ENCODE measurements at places on chromosomes 3 and 15.

GRCh38 chr3:123449997-123450604 is 1.2 kb upstream of the ADCY5 start:
- DNase-seq: peak; percentile 70

GRCh38 chr3:108489776-108490175 is 20.6 kb downstream of the MYH15 start:
- peak; percentile 77 for DNase-seq

- DNase-seq: peak; percentile 50
Measured at GRCh38 chr15:29364426-29365078, 94.9 kb upstream of the NSMCE3 start.

DNA sequence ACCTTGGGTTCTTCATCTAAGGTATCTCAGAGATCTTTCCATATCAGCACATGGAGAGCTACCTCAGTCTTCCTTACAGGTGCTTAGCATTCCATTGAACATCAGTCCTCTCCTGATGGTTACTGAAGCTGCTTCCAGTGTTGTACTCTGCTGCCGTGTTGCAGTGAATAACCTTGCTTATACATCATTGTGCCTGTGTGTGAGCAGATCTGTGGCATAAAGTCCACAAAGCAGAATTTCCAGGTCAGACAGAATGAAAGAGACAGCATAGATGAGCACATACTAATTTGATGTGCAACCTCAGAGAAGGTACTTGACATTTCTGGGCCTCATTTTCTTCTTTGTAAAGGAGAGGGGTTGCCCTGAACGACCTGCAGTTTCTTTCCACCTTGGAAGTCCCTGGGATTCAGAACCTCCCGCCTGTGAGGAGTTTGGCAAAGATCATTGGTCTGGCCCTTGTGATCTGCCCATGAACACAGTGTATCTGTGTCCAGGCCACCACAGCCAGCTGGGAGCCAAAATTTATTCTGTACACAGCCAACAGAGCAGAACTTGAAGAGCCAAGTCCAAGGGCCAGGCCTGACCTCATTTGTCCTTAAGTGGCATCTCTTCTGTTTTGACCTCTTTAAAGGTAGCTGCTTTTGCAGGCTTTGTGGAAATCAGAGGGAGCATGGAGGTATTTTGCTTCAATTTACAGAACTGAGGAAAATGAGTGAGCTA is 57.2 kb upstream of the SLC7A14 start:
- no peak for DNase-seq

DNA sequence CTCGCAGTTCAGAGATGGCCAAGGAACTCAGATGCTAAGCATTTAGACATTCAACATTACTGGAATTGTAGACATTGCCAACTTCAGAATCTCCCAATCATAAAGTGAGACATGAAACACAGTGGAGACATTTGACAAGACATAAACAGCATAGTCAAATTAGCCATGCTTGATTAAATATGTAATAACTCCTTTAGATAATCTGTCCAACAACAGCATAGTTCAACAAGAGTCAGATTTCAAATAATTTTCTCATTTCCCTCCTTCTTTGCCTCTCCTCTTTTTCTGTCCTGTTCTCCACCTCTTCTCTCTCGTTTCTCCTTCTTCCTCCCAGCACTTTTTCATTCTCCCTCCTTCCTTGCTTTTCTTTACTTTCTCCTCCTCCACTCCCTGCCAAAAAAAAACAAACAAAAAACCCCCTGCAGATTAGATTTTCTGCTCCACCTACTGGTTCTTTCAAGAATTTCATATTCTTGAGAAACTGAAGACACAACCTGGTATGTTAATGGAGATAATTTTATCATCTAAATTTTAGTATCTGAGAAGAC is 20.2 kb downstream of the CPOX start:
- peak; percentile 57 for DNase-seq

DNA sequence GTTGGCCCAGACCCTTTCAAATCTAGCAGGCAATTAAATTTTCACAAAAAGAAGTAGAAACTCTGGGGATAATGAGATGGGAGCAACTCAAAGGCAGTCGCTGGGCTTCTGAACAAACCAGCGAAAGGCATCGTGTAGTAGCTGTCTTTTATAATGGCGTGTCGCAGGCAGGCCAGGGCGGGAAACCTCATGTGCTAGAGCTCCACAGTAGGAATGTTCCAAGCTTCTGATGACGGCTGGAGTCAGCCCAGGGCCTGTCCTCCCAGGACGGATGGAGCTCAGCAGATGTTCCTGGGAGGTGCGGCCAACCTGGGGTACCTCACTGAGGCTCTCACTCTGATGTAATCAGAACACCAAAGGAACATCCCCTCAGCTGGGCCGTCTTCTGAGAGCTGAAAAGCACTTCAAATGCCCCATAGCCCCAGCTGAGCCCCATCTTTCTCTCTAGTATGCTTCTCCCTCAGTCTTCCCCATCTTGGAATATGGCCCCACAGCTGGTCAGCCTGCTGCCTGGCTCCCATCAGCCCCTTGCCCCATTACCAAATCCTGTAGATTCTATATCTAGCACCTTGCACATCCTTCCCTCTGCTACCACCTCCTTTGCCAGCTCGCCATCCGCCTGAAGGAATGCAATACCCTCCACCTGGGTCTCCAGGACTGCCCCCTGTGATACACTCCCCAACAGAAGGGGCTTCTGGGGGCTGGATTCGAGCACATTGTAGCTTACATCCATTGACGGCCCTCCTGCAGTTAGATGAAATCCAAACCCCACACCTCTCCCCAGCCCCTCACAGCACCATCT is 54.9 kb upstream of the ATP2B2 start:
- no peak for DNase-seq

DNA sequence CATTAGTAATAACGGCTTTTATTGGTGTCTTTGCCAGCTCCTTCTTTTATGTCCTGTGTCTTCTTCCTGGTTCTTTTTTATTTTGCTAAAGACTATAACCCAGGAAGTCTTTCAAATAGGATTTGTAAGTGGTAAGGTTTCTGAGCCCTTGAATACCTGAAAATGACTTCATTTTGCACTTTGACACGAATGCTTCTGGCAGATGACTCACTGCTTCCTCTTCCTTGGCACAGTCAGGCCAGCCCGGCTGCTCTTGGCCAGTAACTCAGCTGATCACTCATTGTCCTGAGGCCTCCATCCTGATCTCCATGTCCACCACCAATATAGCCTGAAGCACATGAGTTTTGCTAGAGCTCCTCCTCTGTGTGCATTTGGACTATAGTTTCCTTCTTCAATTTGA is 48.7 kb upstream of the NR2E3 start:
- DNase-seq: peak; percentile 80

DNA sequence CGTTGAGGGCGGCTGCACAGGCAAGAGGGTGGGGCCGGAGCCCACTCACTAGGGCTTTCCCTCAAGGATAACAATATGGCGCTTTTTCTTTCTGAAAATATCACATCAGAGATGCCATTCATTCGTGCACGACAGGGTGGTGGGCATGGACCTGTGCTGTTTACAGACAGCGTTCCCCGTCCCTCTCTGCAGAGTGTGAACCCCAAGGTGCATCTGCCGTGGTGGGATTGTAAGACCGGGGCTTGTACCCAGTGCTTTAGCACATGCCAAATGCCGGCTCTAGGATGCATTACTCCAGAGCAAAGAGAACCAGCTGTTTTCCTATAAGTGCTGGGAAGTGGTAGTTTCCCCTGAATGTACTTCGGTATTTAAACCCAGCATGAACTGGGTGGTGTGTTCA is 37.0 kb downstream of the CHDH start:
- DNase-seq: no peak

GRCh38 chr15:48981941-48982340 is 18.2 kb upstream of the SHC4 start:
- peak; percentile 22 for DNase-seq

- no peak for DNase-seq
Measured at GRCh38 chr3:32597656-32598055, 27.0 kb upstream of the DYNC1LI1 start.

DNA sequence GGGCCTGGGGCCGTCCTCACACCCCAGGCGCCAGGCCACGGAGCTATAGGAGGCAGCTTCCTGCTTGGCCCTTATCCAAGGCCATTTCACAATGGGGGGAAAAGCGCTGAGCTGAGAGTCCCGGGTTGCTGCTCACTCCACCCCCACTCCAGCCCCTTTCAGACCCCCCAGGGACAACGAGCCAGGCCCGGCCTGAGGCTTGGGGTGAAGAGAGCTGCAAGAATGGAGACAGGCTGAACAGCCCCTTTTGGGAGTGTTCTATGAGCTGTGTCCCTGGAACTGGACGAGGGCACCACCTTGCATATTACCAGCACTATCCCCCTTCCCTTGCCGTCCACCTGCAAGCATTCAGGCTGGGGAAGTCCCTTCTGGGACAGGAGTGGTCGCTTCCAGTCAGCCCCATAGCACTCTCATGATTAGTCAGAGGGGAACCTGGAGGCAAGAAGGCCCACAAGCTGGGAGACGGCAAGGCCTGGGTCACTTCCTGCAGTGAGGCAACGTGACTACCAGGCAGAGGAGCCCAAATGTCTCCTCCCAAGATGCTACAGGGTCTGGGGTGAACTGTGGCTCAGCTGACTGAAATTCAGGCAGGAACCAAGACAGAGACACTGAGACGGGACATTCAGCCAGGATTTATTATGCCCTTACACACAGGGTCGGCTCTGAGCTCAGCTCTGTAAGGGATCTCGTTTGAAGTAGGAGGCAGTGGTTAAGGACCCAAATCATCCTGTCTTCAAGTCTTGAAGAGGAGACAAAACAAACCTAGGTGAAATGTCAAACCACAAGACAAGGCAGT is 8.6 kb upstream of the SRP14 start:
- no peak for DNase-seq

DNA sequence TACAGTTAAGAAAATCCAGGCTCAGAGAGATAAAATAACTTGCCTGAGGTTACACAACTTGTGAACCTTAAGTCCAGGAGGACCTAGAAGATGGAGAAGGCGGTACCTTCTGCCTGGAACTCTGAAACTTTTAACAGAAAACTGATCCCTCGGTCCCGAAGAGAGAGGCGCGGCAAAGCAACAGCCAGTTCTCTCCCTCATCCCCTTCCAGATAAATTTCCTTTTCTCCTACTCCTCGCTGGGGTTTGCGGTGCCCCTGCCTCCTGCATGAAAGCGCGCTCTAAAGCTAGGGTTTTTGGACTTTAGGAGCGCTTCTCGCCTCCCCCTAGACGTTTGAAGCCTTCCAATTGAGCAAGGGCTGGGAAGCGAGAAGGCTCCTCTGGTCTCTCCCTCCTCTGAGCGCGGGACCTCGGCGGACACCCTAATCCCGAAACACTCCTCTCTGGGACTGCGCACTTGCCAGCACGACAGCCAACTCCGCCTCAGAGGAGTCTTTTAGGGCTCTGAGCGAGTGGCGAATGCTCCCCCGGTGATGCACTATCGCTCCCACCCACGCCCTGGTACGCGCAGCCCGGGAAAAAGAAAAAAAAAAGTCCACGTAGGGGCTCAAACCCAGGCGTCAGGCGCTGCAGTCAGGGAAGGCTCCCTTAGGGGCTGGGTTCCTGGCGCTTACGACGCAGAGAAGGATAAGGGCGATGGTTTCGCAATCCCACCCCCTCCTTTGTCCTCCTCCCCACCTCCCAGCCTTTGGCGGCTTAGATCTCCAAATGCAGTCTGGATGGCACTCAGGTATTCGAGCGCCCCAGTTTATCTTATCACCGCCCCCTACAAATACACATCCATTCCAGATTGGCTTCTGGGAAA is 7.9 kb upstream of the EOMES start:
- peak; percentile 29 for DNase-seq

- no peak for DNase-seq
Measured at GRCh38 chr15:101153801-101154656, 97.8 kb downstream of the CHSY1 start.

- no peak for DNase-seq
Measured at GRCh38 chr3:193938613-193939012, 197.3 kb upstream of the HES1 start.

Data from adipocyte (in vitro differentiated cells).